Psoas muscle (tissue), 8 donors: ENCODE measurements at places on chromosomes 16 and 17.
A peak's percentile ranks its signal among the peaks of the same experiment; 100 is the strongest.

GRCh38 chr16:70701998-70702397 lies 16.1 kb upstream of the MTSS2 start:
- no peaks in the 10 kb centered on the region for H3K27me3 ChIP-seq
- peak overlapping the region; percentile 85 for H3K27ac ChIP-seq
- DNase-seq, result no peak
- H3K4me1 ChIP-seq, result peaks cover 74% of the 10 kb centered on the region
- H3K36me3 ChIP-seq, result no peaks in the 10 kb centered on the region

GRCh38 chr16:86639354-86639753 lies 61.0 kb downstream of the FOXL1 start:
- no peak for DNase-seq
- H3K27me3 ChIP-seq, result peaks cover 14% of the 10 kb centered on the region
- H3K4me3 ChIP-seq, result no peak overlapping the region
- no peaks in the 10 kb centered on the region for H3K4me1 ChIP-seq

DNA sequence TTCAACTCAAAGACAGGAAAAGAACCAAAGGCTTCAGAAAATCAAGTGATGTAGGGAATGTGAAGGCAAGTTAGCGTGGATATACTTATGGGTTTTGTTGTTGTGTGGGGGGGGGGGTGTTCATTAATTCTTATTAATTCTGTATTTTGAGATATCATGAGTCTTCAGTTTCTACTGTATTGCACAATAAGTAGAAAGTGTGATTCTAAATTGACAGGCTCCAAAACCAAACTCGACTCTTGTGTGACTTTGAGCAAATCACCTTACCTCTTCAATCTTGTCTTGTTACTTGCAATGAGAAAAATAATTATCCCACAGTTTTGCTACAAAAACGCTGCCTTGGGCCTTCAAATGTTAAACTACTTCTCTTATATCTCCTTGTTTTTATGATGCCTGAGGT lies 453.9 kb upstream of the GOT2 start:
- no peak overlapping the region for H3K27ac ChIP-seq
- no peak for DNase-seq
- no peaks in the 10 kb centered on the region for H3K27me3 ChIP-seq
- H3K4me1 ChIP-seq, result no peaks in the 10 kb centered on the region

- H3K4me1 ChIP-seq, result peaks cover 28% of the 10 kb centered on the region
- no peaks in the 10 kb centered on the region for H3K36me3 ChIP-seq
- no peak for DNase-seq
- H3K27ac ChIP-seq, result peak overlapping the region; percentile 71
- H3K4me3 ChIP-seq, result peak overlapping the region; percentile 43
These were observed 17.2 kb downstream of the USP31 start for GRCh38 chr16:23131931-23132621.
